NCI-H1694 (cell line): ENCODE measurements at places on chromosomes 11 and 22.

DNA sequence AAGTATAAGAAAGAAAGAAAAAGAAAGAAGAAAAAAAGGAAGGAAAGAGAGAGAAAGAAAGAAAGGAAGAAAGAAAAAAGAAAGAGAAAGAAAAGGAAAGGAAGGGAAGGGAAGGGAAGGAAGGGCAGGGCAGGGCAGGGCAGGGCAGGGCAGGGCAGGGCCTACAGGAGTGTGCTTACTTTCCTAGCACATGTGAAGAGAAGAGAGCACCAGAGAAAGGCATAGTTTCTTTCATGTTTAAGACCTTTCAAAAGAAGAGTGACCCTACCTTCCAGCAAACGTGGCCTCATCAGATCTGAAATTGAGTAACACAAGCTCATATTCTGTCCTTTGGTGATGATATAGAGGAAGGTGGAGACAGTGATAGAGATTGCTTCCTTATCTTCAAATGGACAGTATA is 899.3 kb upstream of the RAG2 start:
- no peak for DNase-seq

GRCh38 chr22:49660321-49660720 is 167.4 kb downstream of the BRD1 start:
- DNase-seq, result no peak

GRCh38 chr11:80024119-80024518 is 583.3 kb upstream of the TENM4 start:
- no peak for DNase-seq

- no peak for DNase-seq
Observed at GRCh38 chr11:8138526-8138925, 30.3 kb downstream of the RIC3 start.

- DNase-seq, result no peak
Observed at GRCh38 chr11:47261291-47261800, 3.5 kb downstream of the NR1H3 start.

- DNase-seq, result no peak
Observed at GRCh38 chr11:34037016-34037415, 14.5 kb upstream of the CAPRIN1 start.

- DNase-seq, result no peak
Observed at GRCh38 chr11:12190511-12190910, 80.1 kb downstream of the MICAL2 start.

DNA sequence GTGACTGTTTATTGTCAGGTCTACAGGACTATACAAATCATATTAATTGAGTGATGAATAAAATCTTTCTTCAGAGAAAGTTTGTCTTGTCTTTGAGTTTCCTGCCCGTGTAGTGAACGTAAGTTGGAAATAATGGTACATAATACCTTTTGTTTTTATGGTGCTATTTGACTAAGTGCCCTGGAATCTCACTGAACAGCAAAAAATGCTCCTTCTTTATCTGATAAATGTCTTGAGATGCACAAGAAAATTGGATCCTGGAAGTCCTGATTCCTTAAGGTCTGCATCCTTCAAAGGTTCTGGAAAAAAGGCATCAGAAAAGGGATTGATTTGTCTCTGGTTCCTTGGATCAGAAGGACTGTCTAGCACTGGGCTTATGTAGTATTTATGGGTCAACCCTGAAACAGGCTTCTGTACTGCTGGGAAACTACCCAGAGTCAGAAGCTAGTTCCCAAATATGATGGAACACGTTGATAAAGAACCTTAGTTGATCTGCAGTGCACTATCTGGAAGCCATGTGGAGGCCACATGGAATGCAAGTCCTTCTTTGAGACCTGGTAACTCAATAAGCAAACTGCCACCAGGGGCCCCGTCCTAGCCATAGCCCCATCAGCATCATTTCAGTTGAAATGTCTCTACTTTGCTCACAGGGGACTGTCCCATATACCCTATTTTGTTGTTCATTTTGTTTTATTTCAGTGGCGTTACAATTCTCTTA is 100.6 kb upstream of the CD44 start:
- DNase-seq, result no peak

GRCh38 chr22:25334162-25334490 is 114.7 kb downstream of the CRYBB2 start:
- peak; percentile 46 for DNase-seq

- no peak for DNase-seq
Observed at GRCh38 chr11:107666911-107667613, 44.8 kb downstream of the SLN start.

DNA sequence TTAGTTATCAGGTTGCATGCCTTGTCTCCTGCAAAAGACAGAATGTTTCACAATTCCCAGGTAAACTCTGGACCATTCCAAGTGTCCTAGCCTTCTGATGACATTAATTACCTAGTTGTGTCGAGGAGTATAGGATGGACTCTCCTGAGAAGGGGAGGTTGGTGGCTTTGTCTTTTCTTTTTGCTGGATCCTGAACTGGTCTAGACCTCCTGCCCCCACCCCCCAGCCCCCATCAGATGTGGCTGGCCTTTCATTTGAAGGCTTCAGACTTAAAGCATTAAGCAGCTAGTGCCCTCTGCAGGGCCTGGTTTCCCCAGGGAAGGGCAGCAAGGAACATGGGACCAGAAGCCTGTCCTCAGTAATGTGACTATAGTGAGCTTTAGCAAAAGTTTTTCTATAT is 9.7 kb downstream of the MCAM start:
- DNase-seq, result no peak

DNA sequence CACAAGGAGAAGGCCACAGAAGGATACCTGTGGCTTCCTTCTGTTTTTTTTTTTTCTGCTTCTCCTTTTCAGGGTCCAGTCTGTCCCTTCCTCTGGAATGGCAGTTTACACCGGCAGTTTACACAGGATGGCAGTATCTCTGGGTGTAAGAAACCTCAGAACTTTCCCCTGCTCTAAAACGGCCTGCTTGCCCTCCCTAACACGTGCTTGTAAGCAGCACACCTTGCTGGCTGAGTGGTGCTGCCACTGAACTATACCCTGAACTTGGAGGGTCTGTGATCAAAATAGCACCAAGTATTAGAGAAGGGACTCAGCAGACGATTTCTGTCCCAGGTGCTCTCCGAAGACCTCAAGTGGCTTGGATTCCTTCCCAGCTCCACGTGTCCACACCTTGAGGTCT is 904 bp upstream of the OPCML start:
- no peak for DNase-seq

DNA sequence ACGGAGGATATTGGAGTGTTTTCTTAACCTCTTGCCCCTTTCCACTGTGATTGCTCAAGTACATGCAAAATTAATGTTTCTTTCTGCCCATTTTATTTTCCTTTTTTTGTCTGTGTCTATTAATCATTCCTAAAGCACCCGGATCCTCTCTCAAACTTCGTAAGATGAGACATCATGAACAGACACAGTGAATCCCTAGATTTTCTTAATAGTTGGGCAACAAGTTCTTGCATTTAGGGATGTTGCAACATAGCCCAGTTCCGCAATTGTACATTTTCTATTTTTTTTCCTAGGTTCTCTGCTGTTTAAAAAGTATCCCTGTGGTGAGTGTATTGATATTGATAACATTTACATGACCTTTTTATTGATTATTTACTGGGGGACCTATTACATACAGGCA is 2.9 kb downstream of the FAM111A start:
- DNase-seq, result no peak

DNA sequence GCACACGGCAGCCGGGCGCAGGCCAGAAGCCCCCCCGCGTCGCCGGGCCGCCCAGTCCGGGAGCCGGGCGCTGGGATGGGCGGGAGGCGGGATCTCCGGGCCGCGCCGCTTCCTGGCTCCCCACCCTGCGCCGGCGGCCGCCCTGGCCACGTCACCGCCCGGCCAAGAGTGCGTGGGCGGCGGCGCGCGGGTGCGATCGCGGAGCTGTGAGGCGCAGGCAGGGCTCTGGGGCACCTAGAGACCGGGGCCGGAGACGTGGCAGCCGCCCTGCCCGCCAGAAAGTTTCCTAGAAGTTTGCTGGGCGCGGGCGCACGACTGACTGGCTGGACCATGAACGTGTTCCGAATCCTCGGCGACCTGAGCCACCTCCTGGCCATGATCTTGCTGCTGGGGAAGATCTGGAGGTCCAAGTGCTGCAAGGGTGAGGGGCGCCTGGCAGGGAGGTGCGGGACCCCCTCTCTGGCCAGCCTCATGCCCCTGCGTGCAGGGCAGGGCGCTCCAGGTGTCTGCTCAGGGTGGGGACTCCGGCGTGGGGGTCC is at the start of gene KDELR3:
KDELR3 (plus strand) TSS at position 193 of the 539 bp plus-strand sequence; CDS start at position 331, 138 bp downstream.
- DNase-seq, result no peak

GRCh38 chr11:99349151-99349673 is 328.5 kb downstream of the CNTN5 start:
- DNase-seq, result peak; percentile 44

- no peak for DNase-seq
Observed at GRCh38 chr11:125262830-125263218, 98.3 kb downstream of the PKNOX2 start.

DNA sequence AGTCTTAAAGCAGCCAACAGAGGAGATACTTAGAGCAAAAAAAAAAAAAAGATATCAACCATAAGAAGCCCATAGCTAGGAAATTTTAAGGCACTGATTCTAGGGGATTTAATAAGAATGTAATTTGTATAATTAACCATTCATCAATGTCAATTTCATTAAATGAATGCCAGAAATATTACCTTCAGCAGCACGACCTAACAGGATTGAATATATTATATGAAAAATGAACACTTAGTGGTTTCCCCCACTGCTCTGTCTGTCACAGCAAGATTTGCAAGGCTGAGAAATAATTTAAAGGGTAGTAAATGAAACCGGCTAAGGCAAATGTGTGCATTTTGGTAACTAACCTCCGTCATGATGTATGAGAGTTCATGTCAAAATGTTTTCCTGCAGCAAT is 319.9 kb downstream of the KIRREL3 start:
- DNase-seq, result no peak

- no peak for DNase-seq
Observed at GRCh38 chr11:117421476-117421875, 93.8 kb downstream of the CEP164 start.

DNA sequence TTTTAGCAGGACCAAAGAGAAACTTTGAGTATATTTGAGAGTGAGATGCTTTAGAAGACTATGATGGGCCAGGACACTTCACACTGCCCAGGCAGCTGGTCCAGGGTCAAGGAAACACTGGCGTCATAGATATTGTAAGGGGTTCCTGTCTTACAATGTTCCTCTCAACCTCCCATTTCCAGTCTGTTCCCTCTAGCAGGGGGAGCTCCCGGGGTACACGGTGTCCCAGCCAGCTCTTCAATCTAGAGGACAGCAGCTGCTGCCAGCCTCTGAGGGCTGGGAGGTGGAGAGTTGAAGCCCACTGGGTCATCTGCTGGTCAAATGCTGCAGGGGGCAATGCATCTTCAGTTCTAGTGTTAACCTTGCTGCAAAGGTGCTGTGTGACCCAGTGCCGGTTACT is 40.7 kb upstream of the TIMP3 start:
- no peak for DNase-seq

DNA sequence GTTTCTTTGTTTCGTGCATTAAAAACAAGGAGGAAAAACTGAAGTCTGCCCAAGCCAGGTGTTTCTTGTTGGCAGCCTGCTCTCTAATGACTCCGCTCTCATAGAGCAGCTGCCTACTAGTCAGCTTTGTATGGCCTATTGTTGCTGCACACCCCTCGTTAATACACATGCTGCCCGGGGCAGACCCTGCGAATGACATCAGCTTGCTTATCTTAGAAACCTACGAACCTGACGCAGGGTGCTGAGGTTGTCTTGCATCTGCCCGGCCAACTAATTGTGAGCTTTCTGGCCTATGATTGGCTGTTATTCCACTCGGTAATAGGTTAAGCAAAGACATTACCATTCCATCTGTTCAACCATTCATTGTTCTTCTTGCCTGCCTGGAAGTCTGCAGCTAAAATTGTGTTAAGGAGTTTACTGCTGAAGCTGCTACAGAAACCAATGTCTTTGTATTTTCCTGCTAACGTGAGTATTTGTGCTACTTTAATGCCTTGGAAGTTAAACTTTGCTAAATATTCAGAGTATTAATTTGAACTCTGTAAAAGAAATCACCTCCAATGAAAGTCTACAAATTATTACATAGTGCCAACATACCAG is 37.5 kb downstream of the ZC3H12C start:
- DNase-seq, result peak; percentile 48

GRCh38 chr11:46513934-46514342 is 79.9 kb downstream of the AMBRA1 start:
- peak; percentile 84 for DNase-seq

DNA sequence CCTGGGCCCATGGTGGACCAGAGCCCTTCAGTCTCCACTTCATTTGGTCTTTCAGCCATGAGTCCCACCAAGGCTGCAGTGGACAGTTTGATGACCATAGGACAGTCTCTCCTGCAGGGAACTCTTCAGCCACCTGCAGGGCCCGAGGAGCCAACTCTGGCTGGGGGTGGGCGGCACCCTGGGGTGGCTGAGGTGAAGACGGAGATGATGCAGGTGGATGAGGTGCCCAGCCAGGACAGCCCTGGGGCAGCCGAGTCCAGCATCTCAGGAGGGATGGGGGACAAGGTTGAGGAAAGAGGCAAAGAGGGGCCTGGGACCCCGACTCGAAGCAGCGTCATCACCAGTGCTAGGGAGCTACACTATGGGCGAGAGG is 4.3 kb downstream of the ZBTB16 start:
- DNase-seq, result no peak

DNA sequence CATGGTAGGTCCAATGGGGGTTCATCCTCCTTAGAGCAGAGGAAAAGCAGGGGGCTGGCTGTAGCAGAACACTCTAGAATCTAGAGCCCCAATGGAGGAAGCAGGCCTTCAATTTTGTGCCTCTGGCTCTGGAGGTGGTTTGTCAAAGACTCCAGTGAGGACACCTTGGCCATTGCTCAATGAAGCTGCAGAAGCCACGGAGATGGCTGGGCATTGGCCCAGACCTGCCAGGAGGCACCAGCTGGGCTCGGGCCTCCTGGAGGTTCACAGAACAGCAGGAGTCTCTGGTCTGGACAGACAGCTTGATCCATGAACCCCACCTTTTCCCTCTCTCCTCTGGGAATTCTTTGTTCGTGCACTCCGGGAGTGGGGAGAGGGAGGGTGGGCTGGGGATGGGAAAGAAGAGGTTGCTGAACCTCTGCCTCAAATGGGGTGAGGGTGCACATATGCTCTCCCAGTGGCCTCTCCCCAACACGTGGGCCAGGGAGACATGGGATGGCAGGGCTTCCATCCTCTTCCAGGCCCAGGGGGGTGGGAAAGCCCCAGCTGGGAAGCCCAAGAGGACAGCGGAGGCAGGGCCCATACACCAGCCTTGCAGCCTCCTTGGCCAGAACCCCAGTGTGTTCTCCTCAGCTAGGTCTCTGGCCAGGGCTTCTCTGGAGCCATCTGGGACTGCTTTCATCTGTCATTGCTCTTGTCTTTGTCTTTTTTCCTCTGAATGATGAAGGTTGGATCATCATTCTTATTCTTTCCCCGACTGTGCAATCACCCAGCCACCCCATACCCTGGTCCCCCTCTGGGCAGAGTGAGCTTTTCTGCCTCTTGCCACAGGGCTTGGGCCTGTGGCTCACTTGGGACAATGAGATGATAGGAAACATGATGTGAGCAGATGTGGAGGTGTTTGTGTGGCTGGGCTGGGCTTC is 1019.4 kb downstream of the BRD1 start:
- no peak for DNase-seq

- DNase-seq, result no peak
Observed at GRCh38 chr11:127345819-127346459, 345.4 kb upstream of the KIRREL3 start.
